Kidney epithelial cell (primary cell): ENCODE measurements at places on chromosomes 5 and 9. TPM values are rescaled to one million over a fixed set of nuclear protein-coding genes. Genes with fewer than 3 reads are reported as not detected.

DNA sequence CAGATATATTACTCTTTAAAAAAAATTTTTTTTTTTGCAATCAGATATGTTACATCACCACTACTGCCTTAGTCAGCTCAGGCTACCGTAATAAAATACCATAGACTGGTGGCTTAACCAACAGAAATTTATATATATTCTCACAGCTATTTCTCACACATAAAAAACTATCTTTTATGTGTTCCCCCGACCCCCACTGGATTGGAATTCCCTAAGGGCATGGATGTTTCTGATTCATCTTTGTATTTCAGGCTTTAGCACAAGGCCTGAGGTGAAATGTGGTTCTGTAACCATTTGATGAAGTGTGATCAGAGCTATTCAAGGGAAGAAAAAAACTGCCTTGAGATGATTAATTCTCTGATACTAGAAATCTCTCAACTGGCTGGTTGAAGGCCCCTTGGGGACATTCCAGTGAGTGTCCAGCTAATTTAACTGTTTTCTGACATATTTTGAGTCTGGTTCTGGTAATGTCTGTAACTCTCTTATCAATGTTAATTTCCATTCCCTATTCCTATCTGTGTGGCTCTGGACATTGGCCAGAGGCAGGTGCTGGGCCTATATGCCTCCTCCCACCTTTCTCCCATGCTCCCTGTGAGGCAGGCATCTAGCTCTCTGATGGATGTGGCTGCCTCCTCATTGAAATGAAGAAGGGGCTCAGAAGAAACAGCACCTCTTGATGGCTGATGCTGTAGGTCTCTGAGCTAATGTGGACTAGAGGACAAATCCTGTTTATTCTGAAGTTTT, 2.5 kb downstream of the CD14 start:
- no peak for DNase-seq

- no peak for DNase-seq
These were observed 131.5 kb downstream of the ATPSCKMT start for GRCh38 chr5:10118150-10118549.

IFNB1 gene
- not detected in 2 replicates for total RNA-seq

GRCh38 chr5:59036274-59036961, 453.5 kb downstream of the RAB3C start:
- peak; percentile 82 for DNase-seq

FREM1 gene
- 0.75 and 1.0 TPM in 2 replicates for total RNA-seq

DNA sequence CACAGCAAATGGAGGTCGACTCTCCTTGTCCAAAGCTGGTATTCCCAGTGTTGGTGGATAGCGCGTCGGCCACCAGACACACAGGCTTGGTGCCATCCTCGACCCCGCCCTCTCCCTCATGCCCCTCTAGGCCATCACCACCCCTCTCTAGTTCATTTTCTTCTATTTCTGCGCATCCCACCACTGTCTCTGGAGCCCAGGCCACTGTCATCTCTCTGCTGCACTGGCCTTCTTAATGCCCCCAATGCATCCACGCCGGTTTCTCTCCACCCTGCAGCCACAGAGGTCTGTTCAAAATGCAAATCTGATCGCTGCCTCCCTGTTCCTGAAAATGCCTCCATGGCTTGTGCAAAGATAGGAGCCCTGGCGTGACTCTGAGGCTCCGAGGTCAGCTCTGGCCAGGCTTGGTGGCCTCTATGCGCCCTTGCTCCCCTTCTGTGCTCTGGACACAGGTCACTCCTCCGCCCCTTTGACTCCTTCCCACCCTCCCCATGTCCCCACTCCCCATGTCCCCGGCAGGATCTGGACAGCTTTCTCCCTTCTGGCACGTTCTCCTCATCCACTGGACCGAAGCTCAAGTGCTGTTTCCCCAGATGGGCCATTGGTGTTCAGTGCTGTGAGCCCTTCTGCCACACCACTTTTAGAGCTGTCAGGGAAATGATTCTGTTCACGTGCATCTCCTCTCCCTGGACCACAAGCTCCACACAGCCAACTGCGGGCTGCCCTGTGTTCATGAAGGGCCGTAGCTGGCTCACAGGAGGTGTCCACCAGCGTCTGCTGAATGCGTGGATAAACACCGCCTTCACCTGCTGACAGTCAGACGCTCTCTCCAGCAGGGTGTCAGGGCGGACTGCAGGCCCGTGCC, 59.5 kb upstream of the RNF130 start:
- DNase-seq, result no peak

DNA sequence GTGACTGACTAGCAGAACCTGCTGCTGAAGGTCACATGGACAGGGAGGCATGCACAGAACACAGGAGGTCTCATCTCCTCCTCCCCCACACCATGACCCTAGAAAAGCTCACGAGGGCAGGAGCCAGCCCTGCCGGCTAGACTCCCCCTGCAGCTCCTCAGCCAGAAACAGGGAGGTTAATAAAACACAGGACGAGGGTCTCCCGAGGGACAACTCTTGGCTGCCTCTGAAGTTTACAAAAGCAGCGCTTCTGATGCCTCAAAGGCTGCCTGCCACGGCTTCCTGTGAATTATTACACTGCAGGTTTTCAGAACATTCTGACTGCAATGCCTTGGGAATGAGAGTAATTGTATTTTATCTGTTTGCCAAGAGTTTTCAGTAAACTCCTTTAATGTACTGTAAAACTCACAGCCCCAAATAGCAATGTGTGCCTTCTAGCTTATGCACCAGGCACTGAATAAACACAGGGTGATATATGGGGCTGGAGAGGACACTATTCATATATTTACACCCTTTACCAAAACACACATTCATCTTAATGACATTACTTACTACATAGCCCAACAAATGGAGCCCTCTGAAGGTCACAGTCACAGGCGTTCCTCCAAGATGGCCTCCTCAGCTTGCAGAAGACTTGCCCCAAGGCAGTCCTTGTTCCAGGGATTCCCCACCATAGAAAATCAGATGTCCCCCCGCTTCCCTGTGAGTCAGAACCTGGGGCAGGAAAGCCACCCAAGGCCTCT, 83.7 kb downstream of the C5orf15 start:
- no peak for DNase-seq

ANKRD18B gene
- 2.1 and 3.8 TPM in 2 replicates for total RNA-seq

GRCh38 chr5:52457810-52458209, 329.9 kb upstream of the ITGA1 start:
- DNase-seq, result no peak

DNA sequence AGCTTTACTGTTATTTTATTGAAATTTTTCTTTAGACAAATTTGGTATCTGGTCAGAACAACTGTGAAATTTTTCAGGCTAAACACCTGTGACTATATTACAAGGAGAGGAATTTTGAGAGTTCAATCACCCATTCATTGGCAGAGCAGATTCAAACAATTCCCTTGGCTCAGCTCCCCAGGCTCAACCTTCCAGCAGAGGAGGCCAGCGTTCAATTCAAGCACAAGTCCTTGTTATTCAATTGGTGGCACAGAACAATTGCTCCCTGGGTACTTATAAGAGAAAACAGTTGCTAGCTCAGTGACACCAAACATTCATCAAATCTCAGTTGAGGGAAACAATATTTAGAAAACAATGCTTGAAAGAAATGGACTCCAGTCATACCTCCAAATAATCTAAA, 83.3 kb downstream of the SUSD1 start:
- no peak for DNase-seq

- no peak for DNase-seq
These were observed 54.6 kb upstream of the POU4F3 start for GRCh38 chr5:146284016-146284415.

GRCh38 chr9:37410969-37411785, 11.3 kb upstream of the GRHPR start:
- DNase-seq, result no peak

- no peak for DNase-seq
These were observed 17.8 kb downstream of the IFNA5 start for GRCh38 chr9:21287280-21287679.

C5 gene
- total RNA-seq, result 0.63 and 0.89 TPM in 2 replicates

GRCh38 chr5:179588166-179588565, 35.3 kb downstream of the HNRNPH1 start:
- DNase-seq, result no peak

GRCh38 chr5:158843305-158843704, 256.4 kb downstream of the EBF1 start:
- no peak for DNase-seq
